Cortex of kidney (tissue), 1 donor: ENCODE measurements at places on chromosomes 7 and 10.

- no peak for DNase-seq
These were observed 110.6 kb upstream of the ZNF746 start for GRCh38 chr7:149608168-149608567.

- DNase-seq, result no peak
These were observed 135.8 kb downstream of the HBP1 start for GRCh38 chr7:107304636-107305035.

GRCh38 chr7:114653364-114654088, 238.9 kb downstream of the FOXP2 start:
- no peak for DNase-seq

- DNase-seq, result no peak
These were observed 139.3 kb downstream of the CXCL12 start for GRCh38 chr10:44245601-44245938.

GRCh38 chr10:117375360-117376178, at the start of gene PDZD8:
Gene PDZD8 (minus strand): TSS chr10:117375440. CDS start chr10:117375227, 213 bp downstream.
- peak; percentile 40 for DNase-seq

GRCh38 chr7:31234836-31235605, 105.5 kb downstream of the NEUROD6 start:
- DNase-seq, result no peak
